ENCODE measurements at places on chromosomes 11 and 22.

DNA sequence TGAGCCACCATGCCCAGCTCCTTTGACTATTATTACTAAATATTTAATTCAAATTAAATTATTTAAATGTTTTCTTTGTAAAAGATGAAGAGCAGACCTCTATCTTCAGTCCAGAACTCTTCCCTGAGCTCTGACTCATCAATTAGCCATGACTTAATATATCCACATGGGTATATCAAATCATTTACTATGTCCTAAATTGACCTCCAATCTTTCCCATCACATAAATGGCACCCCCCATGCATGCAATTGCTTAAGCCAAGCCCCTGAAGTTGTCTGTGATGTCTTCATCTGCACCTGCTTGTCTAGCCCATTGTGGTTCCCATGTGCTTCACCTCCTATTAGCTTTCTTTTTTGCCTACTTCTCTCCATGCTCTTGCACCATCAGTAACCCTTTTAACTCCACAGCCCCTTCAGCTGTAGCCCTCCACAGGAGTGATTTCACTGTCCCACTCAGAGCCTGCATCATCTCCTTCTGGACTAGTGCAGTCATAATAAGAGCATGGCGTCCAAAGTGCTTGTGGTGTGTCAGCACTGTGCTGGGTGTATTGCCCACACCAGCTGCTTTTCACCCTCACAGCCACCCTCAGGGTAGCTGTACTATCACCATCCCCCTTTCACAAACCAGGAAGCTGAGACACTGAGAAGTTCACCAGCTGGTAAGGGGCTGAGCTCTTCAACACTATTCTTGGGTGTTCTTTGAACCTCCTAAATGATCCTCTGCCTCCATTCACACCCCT is 11.8 kb upstream of the THY1 start:
- DNase-seq, result no peak

DNA sequence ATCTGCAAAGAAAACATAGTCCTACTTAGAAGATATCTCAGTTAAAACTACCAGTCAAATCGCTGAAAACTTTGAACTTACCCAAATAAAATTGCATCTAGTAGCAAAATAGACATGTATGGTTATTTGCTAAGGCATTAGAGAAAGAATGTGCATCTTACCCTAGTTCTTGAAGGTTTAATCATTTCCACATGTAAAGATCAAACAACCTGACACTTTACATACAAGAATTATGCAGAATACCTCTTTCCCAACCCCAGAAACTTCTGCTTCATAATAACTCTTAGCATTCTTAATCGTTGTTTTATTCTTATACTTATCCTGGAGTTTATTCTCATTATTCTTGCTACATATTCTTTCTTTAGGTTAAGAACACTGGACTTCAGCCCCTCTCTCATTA is 9.9 kb downstream of the OR5AP2 start:
- DNase-seq, result no peak

GRCh38 chr11:128860571-128861361 is 6.3 kb downstream of the KCNJ1 start:
- no peak for DNase-seq

DNA sequence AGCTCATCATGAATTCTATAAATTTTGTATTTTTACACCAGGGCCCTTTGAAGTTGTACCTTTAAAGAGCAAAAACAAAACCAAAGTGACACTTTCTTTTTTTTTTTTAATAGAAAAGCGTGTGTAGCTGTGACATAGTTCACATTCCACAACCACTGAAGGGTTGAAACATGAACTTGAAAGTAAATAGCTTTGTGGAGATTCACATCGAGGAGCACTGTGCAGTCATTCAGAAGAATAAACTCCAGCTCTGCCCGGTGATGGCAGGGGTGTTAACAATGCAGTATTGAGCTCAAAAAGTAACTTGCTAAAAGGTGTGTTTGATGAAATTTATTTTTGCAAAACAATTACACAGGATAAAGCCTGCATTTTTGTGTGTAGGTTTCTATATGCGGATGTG is 1166.2 kb downstream of the TBC1D22A start:
- no peak for DNase-seq
